ENCODE measurements at places on chromosomes 2 and 18. TPM values are rescaled to one million over a fixed set of nuclear protein-coding genes. Genes with fewer than 3 reads are reported as not detected.

GRCh38 chr2:220575963-220576362 is 948.5 kb downstream of the SLC4A3 start:
- no peak overlapping the region for H3K4me3 ChIP-seq
- H3K36me3 ChIP-seq: no peaks in the 10 kb centered on the region
- no peak for DNase-seq
- no peak overlapping the region for H3K27ac ChIP-seq

GRCh38 chr2:181241366-181241765 is 215.8 kb upstream of the ITGA4 start:
- no peak overlapping the region for H3K27ac ChIP-seq
- H3K4me1 ChIP-seq: peaks cover 25% of the 10 kb centered on the region
- no peaks in the 10 kb centered on the region for H3K27me3 ChIP-seq
- H3K4me3 ChIP-seq: no peak overlapping the region

GRCh38 chr2:233168445-233168844 is 83.0 kb upstream of the ATG16L1 start:
- no peak overlapping the region for H3K27ac ChIP-seq
- H3K4me3 ChIP-seq: no peak overlapping the region
- peaks cover 6% of the 10 kb centered on the region for H3K4me1 ChIP-seq
- H3K27me3 ChIP-seq: no peaks in the 10 kb centered on the region
- no peak for DNase-seq

- H3K27ac ChIP-seq: no peak overlapping the region
- H3K4me1 ChIP-seq: no peaks in the 10 kb centered on the region
- H3K4me3 ChIP-seq: no peak overlapping the region
- DNase-seq: no peak
- no peaks in the 10 kb centered on the region for H3K36me3 ChIP-seq
These were observed 155.4 kb downstream of the SLC4A3 start for GRCh38 chr2:219782737-219783348.

GRCh38 chr2:156322051-156322685 is 10.4 kb downstream of the NR4A2 start:
- peaks cover 26% of the 10 kb centered on the region for H3K4me1 ChIP-seq
- H3K27me3 ChIP-seq: peaks cover 85% of the 10 kb centered on the region
- peak overlapping the region; percentile 64 for H3K4me3 ChIP-seq
- H3K36me3 ChIP-seq: peaks cover 1% of the 10 kb centered on the region

DNA sequence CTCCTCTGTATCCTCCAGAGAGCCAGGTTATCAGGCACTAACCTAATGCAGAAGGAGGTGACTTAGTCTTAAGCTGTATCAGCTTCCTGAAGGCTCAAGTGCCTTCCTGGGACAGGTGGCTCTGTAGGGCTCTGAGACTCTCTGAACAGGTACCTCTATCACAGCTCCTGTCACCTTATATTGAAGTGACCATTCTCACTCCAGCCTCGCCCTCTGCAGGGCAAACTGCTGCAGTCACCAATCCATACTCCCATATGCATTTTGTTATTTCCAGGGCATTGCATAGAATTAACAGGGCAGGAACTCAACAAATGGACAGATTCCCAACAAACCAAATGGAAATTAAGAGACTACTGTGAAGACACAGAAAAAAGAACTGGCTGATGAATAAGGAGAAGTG is 203.0 kb upstream of the REV1 start:
- H3K27ac ChIP-seq: no peak overlapping the region
- H3K36me3 ChIP-seq: no peaks in the 10 kb centered on the region
- no peak overlapping the region for H3K4me3 ChIP-seq

DNA sequence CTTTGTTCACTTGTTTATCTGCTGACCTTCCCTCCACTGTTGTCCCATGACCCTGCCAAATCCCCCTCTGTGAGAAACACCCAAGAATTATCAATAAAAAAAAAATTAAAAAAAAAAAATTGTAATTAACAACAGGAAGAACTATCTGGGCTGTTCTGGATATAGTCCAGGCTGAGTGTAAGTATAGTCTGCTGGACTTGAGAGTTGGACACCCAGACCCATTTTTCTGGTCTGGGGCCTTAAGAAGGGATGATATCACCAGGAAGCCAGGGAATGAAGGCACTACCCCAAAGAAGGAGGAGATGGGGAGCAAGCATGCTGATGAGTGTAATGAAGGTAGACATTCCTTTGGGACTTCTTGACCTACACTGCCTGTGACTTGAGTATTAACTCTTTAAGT is 72.1 kb upstream of the ZFP36L2 start:
- H3K27me3 ChIP-seq: no peaks in the 10 kb centered on the region
- peaks cover 43% of the 10 kb centered on the region for H3K4me1 ChIP-seq
- DNase-seq: no peak
- H3K4me3 ChIP-seq: no peak overlapping the region
- H3K27ac ChIP-seq: no peak overlapping the region

DNA sequence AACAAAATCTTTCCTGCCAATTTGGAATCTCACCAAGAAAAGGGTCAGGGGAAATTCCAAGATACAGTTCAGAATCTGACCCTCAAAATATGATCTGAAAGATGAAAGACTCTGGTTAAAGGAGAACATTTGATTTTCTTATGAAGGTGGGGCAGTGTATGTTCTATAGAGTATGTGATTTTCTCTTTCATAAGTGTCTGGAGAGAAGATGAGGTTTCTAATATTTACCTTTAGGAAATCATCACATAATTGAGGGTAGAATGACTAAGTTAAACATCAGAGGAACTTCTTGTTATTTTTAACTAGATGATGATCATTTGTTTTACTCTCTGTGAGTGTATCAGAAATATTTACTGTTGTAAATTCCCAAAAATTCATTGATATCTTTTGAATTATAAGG is 27.8 kb upstream of the MBOAT2 start:
- H3K4me3 ChIP-seq: no peak overlapping the region
- H3K27ac ChIP-seq: no peak overlapping the region
- peaks cover 23% of the 10 kb centered on the region for H3K27me3 ChIP-seq

- no peak overlapping the region for H3K27ac ChIP-seq
- H3K4me1 ChIP-seq: no peaks in the 10 kb centered on the region
- no peak for DNase-seq
- H3K36me3 ChIP-seq: no peaks in the 10 kb centered on the region
These were observed 259.4 kb upstream of the SPRED2 start for GRCh38 chr2:65691816-65692215.

- peaks cover 40% of the 10 kb centered on the region for H3K36me3 ChIP-seq
- DNase-seq: no peak
- H3K4me1 ChIP-seq: no peaks in the 10 kb centered on the region
- no peak overlapping the region for H3K4me3 ChIP-seq
- H3K27ac ChIP-seq: no peak overlapping the region
- H3K27me3 ChIP-seq: no peaks in the 10 kb centered on the region
These were observed 70.2 kb downstream of the RBBP8 start for GRCh38 chr18:23003289-23003688.

GRCh38 chr2:41878056-41878455 is 169.8 kb upstream of the PKDCC start:
- H3K4me1 ChIP-seq: no peaks in the 10 kb centered on the region
- no peak overlapping the region for H3K4me3 ChIP-seq
- H3K27me3 ChIP-seq: peaks cover 12% of the 10 kb centered on the region
- H3K36me3 ChIP-seq: no peaks in the 10 kb centered on the region
- H3K27ac ChIP-seq: no peak overlapping the region

- no peak overlapping the region for H3K4me3 ChIP-seq
- DNase-seq: peak; percentile 7
- peaks cover 4% of the 10 kb centered on the region for H3K4me1 ChIP-seq
- H3K36me3 ChIP-seq: no peaks in the 10 kb centered on the region
These were observed 296.6 kb downstream of the NAPG start for GRCh38 chr18:10822456-10822855.

DNA sequence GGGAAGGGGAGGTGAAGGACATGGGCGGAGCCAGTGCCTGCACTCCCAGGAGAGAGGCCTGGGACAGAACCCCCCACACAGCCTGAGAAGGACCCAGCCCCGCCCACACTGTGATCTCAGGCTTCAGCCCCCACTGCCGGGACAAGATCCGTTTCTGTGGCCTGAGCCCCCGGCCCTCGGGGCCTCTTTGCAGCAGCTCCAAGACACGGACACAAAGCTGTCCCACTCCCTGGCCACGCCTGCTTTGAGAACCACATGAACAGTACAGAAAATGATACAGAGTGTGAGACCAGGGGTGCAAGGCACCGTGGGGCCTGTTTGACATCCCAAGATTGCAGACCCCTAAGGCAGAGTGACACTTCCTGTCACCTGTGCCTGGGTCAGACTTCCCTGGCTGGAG is 74.5 kb downstream of the TWIST2 start:
- DNase-seq: no peak
- H3K4me3 ChIP-seq: no peak overlapping the region
- H3K36me3 ChIP-seq: no peaks in the 10 kb centered on the region
- no peaks in the 10 kb centered on the region for H3K4me1 ChIP-seq

- no peak overlapping the region for H3K4me3 ChIP-seq
- H3K36me3 ChIP-seq: no peaks in the 10 kb centered on the region
- DNase-seq: no peak
- H3K4me1 ChIP-seq: peaks cover 32% of the 10 kb centered on the region
- no peak overlapping the region for H3K27ac ChIP-seq
These were observed 32.8 kb downstream of the TGFA start for GRCh38 chr2:70520825-70521224.

GRCh38 chr18:77054606-77055428 is 77.8 kb downstream of the MBP start:
- H3K4me3 ChIP-seq: peak overlapping the region; percentile 80
- H3K4me1 ChIP-seq: peaks cover 76% of the 10 kb centered on the region
- H3K27me3 ChIP-seq: no peaks in the 10 kb centered on the region
- H3K27ac ChIP-seq: peak overlapping the region; percentile 97

- H3K4me3 ChIP-seq: no peak overlapping the region
- H3K36me3 ChIP-seq: no peaks in the 10 kb centered on the region
- DNase-seq: no peak
- no peak overlapping the region for H3K27ac ChIP-seq
These were observed 607.6 kb downstream of the LRP1B start for GRCh38 chr2:141523199-141523598.

DNA sequence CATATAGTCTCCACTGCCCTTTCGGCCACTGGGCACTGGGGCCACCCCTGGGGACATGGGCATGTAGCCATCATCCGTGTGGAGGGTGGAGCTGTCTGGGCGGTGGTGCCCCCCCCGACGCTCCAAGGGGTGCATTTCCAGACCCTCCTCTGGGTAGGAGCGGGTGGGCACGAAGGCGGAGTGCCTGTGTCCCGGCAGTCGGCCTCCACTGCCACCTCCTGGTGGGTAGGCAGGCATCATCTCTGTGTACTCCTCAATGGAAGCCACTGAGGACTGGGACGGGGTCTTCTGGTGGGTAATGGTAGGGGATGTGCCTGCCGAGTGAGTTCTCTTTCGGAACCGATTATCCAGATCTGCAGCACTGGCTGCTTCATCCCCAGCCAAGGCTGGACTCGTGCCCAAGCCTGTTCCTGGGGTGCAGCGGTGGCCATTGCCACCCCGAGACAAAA is 2.8 kb downstream of the IRS1 start:
- H3K27me3 ChIP-seq: no peaks in the 10 kb centered on the region
- H3K4me1 ChIP-seq: peaks cover 71% of the 10 kb centered on the region
- H3K36me3 ChIP-seq: peaks cover 13% of the 10 kb centered on the region
- no peak for DNase-seq
- no peak overlapping the region for H3K27ac ChIP-seq

GRCh38 chr2:197001921-197002320 is 75.4 kb upstream of the PGAP1 start:
- H3K36me3 ChIP-seq: peaks cover 62% of the 10 kb centered on the region
- no peak overlapping the region for H3K27ac ChIP-seq
- H3K27me3 ChIP-seq: no peaks in the 10 kb centered on the region
- DNase-seq: no peak
- no peak overlapping the region for H3K4me3 ChIP-seq

GRCh38 chr2:30373881-30374302 is 73.2 kb upstream of the LCLAT1 start:
- H3K36me3 ChIP-seq: no peaks in the 10 kb centered on the region
- no peak overlapping the region for H3K4me3 ChIP-seq
- H3K27ac ChIP-seq: no peak overlapping the region
- no peaks in the 10 kb centered on the region for H3K27me3 ChIP-seq

DNA sequence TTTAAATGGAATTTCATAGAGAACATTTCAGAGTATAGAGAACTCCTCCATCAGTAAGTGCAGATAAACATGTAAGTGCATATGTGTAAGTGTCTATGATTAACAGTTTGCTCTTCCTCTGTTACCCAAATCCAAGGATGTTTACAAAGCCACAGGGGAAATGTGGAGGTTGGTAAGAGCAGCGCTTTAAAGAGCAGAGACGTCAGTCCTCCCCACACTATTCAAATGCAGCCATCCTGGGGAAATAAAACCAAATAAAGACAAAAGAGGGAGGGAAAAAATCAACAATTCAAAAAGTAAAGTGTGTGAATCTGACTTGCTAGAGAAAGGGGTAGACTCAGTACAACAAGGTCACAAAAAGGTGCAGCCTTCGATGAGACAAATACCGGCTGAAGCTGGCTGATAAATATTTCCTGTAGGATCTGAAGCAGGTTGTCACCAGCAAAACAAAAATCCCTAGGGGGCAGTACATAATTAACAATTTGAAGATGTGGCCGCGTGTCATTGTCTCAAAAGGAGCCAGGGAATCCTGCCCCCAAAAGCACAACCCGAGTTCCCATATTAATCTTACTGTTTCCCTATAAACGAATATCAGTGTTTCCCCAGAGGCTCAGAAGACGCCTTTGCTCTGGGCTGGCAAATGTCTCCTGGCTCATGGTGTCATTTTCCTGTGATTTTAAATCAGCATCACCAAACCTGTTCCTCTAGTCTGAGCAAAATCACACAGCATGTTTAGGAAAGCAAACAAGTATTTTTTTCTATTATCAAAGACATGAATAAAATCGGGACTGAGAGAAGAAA is 216.5 kb downstream of the CDCA7 start:
- H3K4me1 ChIP-seq: peaks cover 4% of the 10 kb centered on the region
- DNase-seq: no peak
- H3K4me3 ChIP-seq: no peak overlapping the region
- peaks cover 19% of the 10 kb centered on the region for H3K27me3 ChIP-seq

DNA sequence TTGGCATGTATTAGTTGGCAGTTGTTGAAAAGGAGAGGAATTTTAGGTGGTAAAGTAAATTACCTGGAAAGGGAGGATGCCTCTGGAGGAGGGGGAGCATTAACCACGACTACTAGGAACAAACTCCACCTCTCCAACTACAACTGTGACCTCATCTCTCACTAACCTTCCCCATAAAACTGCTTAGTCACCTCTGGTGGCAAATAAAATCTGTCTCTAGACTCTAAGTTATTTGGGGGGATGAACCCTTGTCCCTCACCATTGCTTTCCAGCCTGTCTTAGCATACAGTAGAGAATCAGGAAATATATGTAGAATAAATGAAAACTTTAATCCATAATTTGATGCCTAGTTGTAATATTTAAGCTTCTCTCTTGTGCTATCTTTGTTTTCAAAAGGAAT is 27.6 kb upstream of the MYO1B start:
- H3K4me3 ChIP-seq: no peak overlapping the region
- H3K4me1 ChIP-seq: peaks cover 17% of the 10 kb centered on the region
- no peaks in the 10 kb centered on the region for H3K36me3 ChIP-seq
- no peak overlapping the region for H3K27ac ChIP-seq
- no peaks in the 10 kb centered on the region for H3K27me3 ChIP-seq

The SFT2D3 gene
- total RNA-seq: 5.0 TPM

The MAP4K3 gene
- total RNA-seq: 8.1 TPM

The NTSR2 gene
- not detected for total RNA-seq

The CNRIP1 gene
- total RNA-seq: not detected
